ENCODE measurements at places on chromosomes 1 and 21.

- no peak for DNase-seq
Measured at GRCh38 chr21:27001526-27001925, 34.6 kb upstream of the ADAMTS5 start.

DNA sequence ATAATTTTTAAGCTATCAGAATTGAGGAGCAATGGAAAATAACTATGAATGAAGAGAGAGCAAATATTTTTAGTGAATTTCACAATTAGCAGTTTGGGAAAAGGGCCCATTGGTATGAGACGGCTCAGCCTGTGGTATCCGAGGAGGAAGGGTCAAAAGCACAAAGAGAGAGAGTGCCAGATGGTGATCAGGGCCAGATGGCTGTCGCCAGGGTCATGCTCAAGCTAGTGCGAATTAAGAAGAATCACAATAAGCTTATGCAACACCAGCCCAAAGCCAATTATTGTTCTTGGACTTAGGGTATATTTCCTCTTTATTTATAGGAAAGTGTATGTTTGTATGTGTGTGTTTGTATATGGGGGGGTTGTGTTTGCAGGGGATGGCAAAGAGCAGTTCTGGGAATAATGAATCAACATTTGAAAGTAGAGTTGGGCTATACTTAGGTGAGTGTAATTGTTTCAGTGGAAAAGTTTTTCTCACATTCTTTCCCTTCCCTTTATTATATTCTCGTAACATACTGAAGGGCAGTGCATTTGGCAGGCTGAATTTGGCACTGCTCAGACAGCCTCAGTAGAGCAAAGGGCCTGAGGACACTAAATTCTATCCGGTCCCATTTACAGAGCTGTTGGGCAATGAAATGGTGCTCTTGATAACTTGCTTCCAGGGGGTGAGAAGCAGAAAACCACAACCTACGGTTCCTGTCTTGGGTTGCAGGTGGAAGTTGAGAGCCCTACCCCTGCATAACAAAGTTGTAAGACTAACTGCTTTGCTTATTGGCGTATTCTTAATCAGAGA is 19.5 kb upstream of the DDR2 start:
- no peak for DNase-seq

GRCh38 chr1:155091071-155092051 is 12.7 kb downstream of the EFNA3 start:
- peak; percentile 67 for DNase-seq

- DNase-seq = no peak
Measured at GRCh38 chr1:196361112-196361714, 247.0 kb downstream of the KCNT2 start.

GRCh38 chr1:112522621-112523020 is 13.9 kb downstream of the WNT2B start:
- DNase-seq = no peak

DNA sequence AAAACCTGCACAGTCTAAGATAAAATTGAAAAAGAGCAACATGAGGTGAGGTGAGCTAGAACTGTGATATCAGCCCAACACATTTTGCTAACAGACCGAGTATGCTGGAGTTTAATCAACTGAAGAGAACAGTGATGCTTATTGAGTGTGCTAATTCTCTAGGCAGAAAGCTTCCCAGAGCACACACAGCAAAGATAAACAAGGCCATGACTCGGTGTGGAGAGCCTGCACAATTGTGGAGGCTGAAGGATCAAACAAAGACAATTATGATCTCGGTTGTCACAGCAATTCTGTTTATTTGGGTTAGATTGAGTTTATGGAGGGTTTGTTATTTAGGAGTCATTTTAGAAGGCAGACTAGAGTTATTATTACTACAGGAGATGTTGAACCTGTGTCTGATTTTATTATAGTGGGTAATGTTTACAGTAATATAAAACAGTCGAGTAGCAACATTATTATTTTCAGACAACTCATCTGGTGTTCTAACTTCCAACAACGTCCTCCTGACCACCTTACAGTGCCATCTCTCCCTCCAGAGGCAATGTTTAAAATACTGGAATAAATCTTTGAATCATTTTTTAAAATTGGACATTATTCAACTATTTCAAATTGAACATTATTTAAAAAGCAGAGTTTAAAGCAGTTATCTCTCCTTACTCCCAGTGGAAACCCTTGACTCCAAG is 40.2 kb downstream of the DPT start:
- DNase-seq = no peak

GRCh38 chr1:214216021-214216420 is 64.9 kb upstream of the SMYD2 start:
- no peak for DNase-seq

GRCh38 chr21:36516281-36516680 is 36.4 kb upstream of the CLDN14 start:
- no peak for DNase-seq

DNA sequence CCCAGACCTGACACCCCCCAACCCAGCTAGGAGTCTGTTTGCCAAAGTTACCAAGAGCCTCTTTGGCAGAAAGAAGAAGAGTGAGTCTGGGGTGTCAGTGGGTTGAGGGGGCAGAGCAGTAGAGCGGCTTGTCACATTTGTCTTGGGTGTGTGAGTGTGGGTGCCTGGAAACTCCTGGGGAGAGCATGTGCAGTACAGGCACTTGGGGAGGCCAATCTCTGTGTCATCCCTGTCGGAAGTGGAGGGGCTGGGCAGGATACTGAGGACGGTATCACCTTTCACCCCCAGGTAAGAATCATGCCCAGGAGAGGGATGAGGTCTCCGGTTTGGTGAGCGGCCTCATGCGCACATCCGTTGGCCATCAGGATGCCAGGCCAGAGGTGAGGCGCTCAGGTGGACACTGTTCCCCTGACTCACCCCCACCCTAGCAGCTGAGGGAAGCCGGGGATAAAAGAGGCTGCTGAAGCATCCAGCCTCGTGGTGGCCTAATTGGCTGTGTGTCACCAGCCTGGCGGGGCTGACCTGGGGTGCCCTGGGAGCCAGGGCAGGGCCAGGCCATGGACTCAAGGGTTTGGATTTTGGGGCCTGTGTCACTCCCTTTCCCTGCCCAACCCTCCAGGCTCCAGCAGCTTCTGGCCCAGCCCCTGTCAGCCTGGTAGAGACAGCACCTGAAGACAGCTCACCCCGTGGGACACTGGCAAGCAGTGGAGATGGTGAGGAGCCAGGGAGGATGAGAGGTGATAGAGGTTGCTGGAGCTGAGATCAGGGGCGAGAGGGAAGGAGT is 3.3 kb downstream of the PLK3 start:
- DNase-seq = no peak

DNA sequence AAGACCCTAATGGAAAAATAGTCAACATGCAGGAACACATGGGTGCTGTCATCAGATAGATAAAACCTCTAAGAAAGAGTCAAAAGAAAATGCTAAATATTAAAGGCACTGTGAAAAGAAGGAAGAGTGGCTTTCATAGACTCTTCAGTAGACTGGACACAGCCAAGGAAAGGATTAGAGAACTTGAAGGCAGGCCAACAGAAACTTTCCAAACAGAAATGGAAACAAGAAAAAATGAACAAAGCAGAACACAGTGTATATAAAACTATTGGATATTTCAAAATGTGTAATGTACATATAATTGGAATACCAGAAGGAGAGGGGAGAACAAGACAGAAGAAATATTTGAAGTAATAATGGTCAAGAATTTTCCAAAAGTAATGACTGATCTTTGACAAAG is 431.9 kb downstream of the MATN1 start:
- DNase-seq = no peak

GRCh38 chr1:99439433-99440075 is 175.3 kb downstream of the PLPPR4 start:
- no peak for DNase-seq

DNA sequence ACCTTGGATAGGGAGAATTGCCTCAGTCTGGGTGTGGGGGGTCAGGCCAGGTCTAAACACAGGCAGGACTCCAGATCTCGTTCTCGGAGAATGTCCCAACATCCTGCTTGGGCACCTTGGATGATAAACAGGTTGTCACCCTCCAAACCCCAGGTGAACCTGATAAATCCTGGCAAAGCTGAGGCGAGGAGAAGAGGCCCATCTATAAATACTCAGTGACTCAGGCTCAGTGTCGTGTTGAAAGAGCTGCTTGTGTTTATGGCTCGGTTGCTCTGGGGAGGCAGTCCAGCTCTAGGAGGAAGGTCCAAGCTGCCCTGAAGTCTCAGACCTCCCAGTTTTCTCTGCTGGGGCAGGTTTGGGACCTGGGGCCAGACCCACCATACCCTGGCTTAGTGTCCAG is 15.8 kb upstream of the TRIM63 start:
- no peak for DNase-seq

- DNase-seq = no peak
Measured at GRCh38 chr1:39745016-39745670, 6.5 kb downstream of the PPIE start.

DNA sequence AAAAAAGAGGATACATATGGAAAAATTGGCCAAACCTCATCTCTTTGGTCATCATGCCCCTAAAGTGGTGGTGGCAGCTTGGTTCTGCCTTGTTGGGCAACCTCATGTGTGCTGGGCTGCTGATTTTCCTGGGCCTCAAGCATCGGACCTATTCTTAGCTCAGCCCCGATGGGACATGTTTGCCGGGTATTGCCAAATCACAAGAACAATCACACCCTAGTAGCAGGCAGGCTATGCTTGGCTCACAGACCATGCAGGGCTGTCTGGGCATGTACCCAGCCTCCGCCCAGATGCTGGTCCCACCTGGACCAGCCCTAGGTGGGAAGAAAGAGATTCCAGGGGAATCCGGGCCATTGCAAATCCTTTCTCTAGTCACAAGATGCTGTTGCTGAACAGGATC is 189.4 kb upstream of the FGGY start:
- DNase-seq = no peak

- no peak for DNase-seq
Measured at GRCh38 chr1:171845998-171846397, 4.7 kb downstream of the DNM3 start.

- no peak for DNase-seq
Measured at GRCh38 chr1:53981220-53981619, 35.1 kb downstream of the LRRC42 start.

DNA sequence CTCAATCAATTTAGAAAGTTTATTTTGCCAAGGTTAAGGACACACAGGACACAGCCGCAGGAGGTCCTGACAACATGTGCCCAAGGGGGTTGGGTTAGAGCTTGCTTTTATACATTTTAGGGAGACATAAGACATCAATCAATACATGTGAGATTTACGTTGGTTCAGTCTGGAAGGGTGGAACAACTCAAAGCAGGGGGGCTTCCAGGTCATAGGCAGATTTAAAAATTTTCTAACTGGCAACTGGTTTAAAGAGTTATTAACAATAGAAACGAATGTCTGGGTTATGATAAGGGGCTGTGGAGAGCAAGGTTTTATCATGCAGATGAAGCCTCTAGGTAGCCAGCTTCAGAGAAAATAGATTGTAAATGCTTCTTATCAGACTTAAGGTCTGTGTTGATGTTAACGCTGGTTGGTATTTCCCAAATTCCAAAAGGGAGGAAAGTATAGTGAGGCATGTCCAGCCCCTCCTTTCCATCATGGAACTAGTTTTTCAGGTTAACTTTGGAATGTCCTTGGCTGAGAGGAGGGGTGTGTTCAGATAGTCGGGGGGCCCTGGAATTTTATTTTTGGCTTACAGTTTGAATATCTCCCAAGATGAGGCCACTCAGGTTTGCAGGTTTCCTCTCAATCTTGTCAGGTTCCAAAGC is 31.0 kb upstream of the TGFBR3 start:
- no peak for DNase-seq

DNA sequence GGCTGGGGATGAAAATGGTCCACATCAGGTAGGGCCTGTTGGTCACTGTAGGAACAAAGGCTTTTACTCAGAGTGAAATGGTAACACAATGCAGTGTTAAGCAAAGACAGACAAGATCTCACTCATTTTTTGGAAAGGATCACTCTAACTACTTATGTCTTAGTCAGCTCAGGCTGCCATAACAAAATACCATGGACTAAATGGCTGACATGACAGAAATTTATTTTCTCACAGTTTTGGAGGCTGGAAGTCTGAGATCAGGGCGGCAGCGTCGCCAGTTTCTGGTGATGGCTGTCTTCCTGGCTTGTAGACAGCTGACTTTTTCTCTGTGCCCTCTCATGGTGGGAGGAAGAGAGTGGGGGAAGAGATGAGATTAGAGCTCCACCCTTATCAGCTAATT is 10.2 kb upstream of the MAGI3 start:
- no peak for DNase-seq

- no peak for DNase-seq
Measured at GRCh38 chr1:115475901-115476300, 137.9 kb upstream of the NGF start.

GRCh38 chr1:43558346-43558841 is 27.7 kb downstream of the PTPRF start:
- DNase-seq = no peak

DNA sequence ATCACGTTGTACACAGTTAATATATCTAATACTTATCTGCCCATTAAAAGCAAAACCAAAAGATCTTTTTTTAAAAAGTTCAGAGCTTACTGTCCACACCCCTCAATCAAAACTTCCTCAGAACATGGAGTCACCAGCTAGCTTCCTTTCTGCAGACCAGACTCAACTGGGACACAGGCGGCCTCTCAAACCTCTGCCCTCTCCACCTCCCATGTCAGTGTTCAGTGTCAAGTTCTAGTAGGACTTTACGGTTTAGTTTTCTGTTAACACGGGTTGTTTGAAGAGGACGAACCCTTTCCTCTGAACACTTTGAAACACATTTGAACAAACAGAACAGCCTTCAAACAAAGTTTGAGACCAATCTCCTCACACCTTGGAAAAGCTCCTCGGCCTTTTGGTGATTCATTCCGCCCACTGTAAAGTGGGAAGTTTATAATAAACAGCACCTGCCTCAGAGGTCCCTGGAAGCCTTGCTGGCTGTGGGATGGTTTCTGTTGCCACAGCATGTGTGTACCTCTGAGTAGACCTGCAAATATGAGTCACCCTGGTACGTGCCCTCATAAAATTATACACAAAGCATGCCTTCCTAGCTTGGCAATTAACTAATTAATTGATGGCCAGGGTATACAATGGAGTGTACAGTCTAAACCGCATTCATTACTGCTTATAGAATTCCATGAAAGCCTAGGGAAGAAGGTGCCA is 48.4 kb upstream of the SIPA1L2 start:
- no peak for DNase-seq

DNA sequence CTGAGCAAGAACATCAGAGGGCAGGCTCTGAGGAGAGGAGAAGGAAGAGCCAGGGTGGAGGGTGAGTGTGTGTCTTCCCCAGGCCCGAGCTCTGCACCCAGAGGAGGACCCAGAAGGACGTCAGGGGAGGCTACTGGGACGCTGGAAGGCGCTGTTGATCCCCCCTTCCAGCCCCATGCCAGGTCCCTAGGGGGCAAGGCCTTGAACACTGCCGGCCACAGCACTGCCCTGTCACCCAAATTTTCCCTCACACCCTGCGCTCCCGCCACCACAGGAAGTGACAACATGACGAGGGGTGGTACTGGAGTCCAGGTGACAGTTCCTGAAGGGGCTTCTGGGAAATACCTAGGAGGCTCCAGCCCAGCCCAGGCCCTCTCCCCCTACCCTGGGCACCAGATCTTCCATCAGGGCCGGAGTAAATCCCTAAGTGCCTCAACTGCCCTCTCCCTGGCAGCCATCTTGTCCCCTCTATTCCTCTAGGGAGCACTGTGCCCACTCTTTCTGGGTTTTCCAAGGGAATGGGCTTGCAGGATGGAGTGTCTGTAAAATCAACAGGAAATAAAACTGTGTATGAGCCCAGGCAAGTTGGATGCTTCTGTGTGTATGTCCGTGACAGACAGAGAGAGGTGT is 17.1 kb downstream of the BCAN start:
- DNase-seq = no peak

GRCh38 chr1:228066891-228067654 is 15.4 kb upstream of the ARF1 start:
- no peak for DNase-seq

Measured in stimulated activated naive CD4-positive, alpha-beta T cell treated with Interleukin-2 at 50 U/mL for 16 hours (primary cell).